Posterior vena cava (tissue), 2 donors: ENCODE measurements at places on chromosomes 2 and 18. TPM values are rescaled to one million over a fixed set of nuclear protein-coding genes. Genes with fewer than 3 reads are reported as not detected.

DSC2 gene
- total RNA-seq, result 2.6 TPM

GALR1 gene
- under 0.01 TPM for total RNA-seq

DNA sequence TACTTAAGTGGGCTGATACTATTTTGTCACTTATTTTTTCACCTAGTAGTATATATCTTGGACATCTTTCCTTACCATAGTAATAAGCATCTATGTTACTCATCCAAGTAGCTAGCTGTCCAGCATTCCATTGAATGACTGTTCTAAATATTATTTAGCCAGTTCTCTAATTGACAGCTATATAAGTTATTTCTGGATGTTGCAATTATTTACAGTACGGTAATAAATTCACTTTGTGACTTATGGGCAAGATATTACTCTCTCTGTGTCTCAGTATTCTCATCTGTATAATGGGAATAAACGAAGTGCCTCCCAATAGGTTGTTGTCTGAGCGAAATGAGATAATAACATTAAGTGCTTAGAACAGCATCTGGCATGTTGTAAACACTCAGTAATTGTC, 46.6 kb upstream of the AGAP1 start:
- DNase-seq, result no peak

DNA sequence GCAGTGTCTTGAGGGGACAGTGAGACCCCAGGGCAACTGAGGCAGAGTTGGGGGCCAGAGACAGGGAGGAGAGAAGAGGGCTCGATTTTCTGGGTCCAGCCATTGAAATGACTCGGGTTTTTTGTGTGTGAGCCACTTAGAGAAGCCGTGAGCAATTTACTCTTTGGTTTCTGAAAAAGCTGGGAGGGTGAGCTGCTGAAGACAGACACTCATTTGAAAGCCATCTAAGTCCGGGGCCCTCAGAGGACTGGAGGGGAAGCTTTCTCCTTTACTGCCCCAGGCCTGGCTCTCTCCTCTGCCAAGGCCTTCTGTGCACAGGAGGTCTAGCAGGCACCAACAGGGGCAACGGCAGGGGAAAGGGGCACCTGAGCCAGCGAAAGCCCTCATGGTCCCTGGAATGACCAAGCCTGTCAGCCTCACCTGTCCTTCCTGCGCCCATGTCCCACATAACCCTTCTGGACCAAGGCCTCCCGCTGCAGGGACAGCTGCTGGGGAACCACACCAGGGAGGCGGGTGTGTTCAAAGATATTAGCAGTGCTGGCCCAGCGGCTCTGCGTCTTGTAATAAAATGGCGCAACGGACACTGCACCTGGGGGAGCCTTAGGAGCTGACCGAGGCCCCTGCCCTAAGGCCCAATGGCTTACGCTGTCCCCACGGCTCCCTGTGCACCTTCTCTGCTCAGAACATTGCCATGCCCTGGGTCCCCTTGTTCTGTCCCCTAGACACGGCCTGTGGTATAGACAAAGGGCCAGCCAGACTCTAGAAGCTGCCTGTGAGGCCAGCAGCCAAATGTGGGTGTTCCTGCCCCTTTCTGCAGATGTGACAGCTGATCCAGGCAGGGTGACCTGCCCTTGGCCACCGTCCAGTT, 45.8 kb downstream of the HS6ST1 start:
- DNase-seq, result peak; percentile 80

DNA sequence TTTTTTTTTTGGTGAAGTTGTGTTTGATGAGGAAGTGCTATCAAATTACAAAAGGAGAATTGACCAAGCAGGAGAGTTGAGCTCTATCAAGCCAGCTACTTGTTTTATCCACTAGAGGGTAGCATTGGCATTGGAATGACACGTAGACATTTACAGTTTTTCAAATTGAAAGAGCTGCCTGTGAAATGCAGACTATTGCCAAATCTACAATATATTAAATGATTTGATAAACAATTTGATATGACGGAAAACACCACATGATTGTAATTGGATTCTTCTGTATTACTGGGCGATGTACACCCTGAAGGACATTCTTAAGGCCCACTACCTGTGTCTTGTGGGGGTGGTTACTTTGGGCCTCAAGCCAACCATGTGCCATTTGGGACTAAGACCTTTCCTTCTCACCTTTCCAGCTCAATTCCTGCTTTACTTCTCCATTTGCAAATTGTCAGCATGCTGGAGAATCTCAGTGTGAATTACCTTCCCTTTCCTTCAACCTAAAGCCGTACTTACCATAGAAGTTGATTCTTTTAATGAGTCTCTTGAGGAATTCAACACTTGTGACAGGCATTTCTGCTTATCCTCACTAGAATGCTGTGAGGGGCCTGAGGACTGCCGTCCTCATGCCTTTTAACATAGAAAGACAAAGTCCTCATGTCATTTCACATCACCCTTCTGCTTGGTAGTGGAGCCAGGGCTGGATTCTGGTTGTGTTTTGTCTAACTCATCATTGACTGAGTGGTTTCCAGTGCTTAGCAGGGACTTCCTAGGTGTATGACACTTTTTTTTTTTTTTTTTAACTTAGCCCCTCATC, 134.8 kb upstream of the THUMPD2 start:
- DNase-seq, result no peak
